GM12878 (cell line): ENCODE measurements at places on chromosomes 2 and 18.

DNA sequence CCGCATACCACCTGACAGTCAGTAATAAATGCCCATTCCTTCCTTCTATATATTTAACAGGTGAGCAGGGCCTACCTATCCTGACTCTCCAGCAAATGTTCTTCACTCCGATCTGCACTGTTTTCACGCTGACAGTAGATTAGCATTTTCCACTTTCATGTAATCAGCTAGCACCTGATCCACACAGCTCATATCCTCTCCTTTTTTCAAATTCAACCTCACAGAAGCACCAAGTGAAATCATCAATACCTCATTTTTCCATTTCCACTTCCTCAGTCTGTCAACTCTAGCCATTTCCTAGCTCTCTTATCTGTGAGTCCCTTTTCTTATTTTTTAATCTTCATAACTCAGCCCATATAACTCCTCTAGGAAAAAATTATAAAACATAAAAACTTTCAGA, 402.8 kb downstream of the ZEB2 start:
- DNase-seq, result no peak

GRCh38 chr2:175436076-175436475, 254.6 kb upstream of the ATP5MC3 start:
- DNase-seq, result no peak

GRCh38 chr2:169507698-169508097, 1.8 kb upstream of the KLHL41 start:
- no peak for DNase-seq

- DNase-seq, result no peak
Observed at GRCh38 chr2:204899983-204900382, 354.7 kb downstream of the PARD3B start.

GRCh38 chr2:201965550-201965949, 68.1 kb upstream of the FZD7 start:
- DNase-seq, result no peak

DNA sequence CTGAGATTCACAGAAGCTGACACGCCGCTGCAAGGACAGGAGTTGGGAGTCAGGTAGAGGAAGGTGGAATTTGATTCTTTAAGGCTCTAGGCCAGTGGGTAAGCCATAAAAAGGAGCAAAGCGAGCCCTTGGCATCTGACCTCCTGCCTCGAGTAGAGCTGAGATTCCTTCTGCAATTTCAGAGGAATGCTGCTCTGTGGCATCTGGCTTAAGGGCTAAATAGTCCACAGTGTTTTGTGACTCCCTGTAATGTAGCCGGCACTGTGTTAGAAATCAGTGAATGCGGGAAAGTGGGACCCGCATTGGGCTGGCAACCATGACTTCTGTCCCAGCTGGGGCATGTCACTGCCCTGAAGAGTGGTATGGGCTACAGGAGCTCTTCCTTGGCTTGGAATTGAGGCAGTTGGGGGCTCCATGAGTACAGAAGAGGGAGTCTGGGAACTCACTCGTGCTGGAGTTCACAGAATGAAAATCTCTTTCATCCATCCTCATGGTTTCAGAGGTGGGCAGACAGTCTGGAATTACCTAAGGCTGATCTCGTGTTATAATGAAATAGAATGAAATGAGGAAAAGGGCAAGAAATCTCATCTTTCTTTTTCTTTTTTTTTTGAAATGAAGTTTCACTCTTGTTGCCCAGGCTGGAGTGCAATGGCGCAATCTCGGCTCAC, 12.7 kb upstream of the MYCN start:
- DNase-seq, result no peak
